Activated CD8-positive, alpha-beta memory T cell treated with anti-CD3 and anti-CD28 coated beads for 1 hour (primary cell): ENCODE measurements at places on chromosomes 12 and 14.

- no peak for DNase-seq
These were observed 41.3 kb upstream of the SLCO1C1 start for GRCh38 chr12:20653871-20654270.

GRCh38 chr14:80310938-80311750, 99.8 kb upstream of the DIO2 start:
- DNase-seq, result no peak

DNA sequence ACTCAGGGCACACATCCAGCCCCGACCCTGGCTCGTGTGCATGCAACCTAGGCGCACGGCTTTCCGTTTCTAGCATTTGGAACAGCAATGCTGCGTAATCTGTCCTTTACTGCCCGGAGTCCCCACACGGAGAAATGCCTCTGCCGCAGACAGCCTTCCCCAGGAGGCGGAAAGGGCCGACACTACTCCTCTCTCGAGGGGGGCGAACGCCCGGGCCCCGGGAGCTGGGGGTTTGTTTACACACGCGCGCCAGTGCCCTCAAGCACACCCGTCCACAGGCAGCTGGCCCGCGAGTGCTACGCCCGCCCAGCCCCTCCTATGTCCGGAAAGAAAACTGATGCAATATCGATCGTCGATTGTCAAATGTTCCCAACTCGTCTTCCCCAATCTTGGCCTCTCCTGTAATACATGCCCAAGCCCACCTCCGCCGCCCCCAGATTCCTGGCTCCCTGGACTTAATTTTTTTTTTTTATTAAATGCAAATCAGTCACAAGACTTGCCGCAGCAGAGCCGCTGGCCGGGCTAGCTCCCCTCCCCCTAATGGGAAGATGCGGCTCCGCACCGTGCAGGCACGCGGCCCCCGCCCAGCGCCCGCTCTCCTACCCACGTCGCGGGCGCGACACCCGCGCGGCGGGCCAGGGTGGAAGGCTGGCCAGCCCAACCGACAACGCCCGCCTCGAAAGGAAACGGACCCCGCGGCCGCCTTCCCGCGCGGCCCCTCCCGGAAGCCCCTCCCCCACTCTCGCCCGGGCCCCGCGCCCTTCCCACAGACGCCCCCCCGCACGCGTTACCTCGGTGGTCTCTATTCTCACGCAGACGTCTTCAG, 642 bp downstream of the SLC38A2 start:
- peak; percentile 35 for DNase-seq

- no peak for DNase-seq
These were observed 6.7 kb downstream of the RAB15 start for GRCh38 chr14:64965356-64966000.

DNA sequence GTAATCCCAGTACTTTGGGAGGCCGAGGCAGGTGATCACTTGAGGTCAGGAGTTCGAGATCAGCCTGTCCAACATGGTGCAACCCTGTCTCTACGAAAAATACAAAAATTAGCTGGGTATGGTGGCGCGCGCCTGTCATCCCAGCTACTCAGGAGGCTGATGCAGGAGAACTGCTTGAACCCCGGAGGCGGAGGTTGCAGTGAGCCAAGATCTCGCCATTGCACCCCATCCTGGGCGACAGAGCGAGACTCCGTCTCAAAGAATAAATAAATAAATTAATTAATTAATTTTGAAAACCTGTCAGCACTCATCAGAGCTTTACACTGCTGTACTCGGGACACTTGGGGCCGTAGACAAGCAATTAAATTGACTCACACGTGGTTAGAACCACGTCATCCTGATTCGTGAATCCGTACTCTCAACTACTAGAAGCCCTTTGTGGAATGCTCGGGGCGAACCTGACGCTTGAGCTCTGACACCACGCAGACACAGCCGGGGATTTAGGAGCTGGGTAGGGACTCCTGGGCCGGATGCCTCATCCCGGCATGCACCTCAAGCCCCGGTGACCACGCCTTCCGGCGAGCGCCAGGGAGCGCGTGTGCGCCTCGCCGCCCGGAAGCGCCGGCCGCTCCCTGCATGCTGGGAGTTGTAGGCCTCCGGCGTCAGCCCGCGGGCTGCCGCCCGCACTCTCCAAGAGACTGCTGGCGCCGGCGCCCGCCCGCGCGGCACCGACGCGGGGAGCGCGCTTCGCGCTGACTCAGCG, at the start of gene XPOT:
XPOT (plus strand) TSS at position 686 of the 763 bp plus-strand sequence. CDS start 5,644 bp downstream, outside the sequence.
- DNase-seq, result peak; percentile 85

DNA sequence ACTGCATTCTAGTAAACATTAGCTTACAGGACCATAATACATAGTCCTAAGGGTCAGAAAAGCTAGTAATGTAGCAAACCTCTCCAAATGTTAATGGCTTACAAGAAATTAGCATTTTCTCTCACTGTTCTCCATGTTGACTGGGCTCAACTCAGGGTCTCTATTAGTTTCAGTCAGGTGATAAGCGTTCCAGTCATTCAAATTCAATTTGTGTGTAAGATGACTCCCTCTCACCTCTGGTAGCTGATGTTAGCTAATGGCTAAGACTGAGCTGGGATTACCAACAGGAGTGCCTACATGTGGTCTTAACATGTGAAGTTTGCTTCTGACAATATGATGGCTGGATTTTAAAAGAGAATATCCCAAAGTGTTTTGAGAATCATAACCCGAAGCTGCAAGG, 630.5 kb upstream of the USP15 start:
- DNase-seq, result no peak
